Activated naive CD8-positive, alpha-beta T cell treated with anti-CD3 and anti-CD28 coated beads, Interleukin-2, amount 10 ng/mL, durations not matched to agents 7 days and 5 days (primary cell): ENCODE measurements at places on chromosomes 16 and 17. TPM values are rescaled to one million over a fixed set of nuclear protein-coding genes. Genes with fewer than 3 reads are reported as not detected.

DNA sequence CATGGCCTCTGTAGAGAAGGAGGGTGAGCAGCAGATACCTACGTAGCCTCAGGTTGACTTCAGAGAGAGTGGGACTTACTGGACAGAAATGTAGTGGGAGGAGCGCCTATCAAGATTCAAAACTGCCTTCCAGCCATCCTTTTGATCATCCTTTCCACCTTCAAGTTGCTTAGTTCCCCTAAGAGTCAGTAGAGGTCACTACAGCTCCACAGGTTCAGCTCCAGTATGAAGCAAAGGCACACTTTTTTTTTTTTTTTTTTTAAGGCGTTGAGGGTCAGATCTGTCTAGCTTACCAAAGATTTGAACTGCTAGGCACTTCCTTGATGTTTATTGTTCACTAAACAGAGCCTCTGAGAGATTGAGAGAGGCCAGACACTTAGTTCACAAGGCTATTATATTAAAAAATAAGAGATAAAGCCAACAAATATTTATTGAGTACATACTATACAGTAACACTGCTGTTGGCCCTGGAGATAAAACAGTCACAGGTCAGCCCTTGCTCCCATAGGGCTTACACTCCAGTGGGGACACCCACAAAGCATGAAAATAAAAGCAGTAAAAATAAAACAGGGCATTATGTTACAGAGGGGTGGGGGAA lies 3.1 kb downstream of the RNF227 start:
- H3K27ac ChIP-seq = peak overlapping the region; percentile 76
- H3K4me3 ChIP-seq = no peak overlapping the region
- H3K36me3 ChIP-seq = peaks cover 16% of the 10 kb centered on the region
- peaks cover 25% of the 10 kb centered on the region for H3K4me1 ChIP-seq

RANBP10 gene
- total RNA-seq = 23.1 TPM

DNA sequence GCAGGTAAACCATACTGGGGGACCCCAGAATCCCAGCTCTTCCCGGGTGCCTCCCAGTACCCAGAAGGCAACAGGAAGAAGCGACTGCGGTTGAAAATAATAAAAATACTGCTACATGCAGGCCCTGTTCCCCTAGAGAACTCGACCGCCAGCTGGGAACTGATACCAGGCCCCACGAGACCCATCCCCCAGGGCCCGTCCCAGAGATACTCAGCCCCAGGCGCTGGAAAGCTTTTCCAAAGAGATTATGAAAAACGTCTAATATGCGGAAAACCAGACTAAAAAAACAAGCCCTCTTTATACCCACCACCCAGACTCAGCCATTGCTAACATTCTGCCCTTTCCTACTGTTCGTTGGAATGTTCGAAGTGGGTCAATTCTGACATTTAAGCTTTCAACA lies 12.9 kb upstream of the MEAK7 start:
- peak overlapping the region; percentile 64 for H3K4me3 ChIP-seq
- H3K36me3 ChIP-seq = peaks cover 40% of the 10 kb centered on the region
- DNase-seq = no peak
- H3K27ac ChIP-seq = peak overlapping the region; percentile 90

STX4 gene
- total RNA-seq = 82.8 TPM

SEPTIN1 gene
- 293 TPM for total RNA-seq

EME1 gene
- 27.3 TPM for total RNA-seq

GRCh38 chr16:17970816-17971331 lies 365.7 kb downstream of the NPIPA8 start:
- no peak overlapping the region for H3K4me3 ChIP-seq
- peaks cover 3% of the 10 kb centered on the region for H3K27me3 ChIP-seq
- no peaks in the 10 kb centered on the region for H3K36me3 ChIP-seq
- DNase-seq = no peak

GRCh38 chr17:16478649-16479048 lies 13.3 kb downstream of the LRRC75A start:
- DNase-seq = no peak
- H3K27ac ChIP-seq = no peak overlapping the region
- H3K4me3 ChIP-seq = no peak overlapping the region
- H3K27me3 ChIP-seq = no peaks in the 10 kb centered on the region
- H3K36me3 ChIP-seq = no peaks in the 10 kb centered on the region

GRCh38 chr16:88665570-88665969 lies 2.7 kb upstream of the MVD start:
- H3K36me3 ChIP-seq = peaks cover 8% of the 10 kb centered on the region
- no peak overlapping the region for H3K27ac ChIP-seq
- DNase-seq = no peak

SLC6A4 gene
- not detected for total RNA-seq

DNA sequence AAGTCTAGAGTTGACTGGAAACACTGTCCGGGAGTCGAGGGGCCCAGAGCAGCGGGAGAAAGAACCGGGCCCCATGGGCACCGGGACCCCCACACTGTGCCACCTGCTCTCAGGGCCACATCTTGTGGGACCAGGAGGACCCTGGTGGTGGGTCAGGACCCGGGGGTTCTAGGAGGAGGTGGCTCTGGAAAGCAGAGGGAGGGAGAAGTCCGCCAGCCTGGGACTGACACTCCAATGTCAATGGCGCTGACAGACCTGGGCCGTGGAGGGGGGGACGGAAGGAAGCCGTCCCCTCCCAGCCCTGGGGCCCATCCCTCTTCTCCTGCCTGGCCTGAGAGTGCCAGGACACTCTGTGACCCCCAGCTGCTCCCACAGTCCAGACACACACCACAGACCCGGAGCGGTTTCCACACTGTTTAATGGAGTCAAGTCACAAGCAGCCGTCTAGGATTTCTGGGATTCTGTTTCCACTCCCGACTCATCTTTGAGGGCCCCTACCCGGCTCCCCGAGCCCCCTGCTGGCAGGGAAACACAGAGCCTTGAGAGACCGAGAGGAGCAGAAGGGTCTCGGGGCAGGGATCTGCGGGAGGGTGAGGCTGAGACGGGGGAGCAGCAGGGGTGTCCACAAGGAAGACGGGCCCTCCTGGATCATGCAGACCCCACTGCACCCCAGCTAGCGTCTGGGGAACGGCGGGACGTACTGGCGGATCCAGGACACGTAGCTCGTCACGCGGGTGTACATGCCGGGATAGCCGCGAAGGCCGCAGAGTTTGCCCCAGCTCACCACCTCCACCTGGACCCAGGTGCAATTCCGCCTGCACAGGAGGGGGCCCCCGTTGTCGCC lies 23.5 kb upstream of the UBE2I start:
- DNase-seq = no peak
- no peaks in the 10 kb centered on the region for H3K36me3 ChIP-seq
- no peak overlapping the region for H3K4me3 ChIP-seq
- no peak overlapping the region for H3K27ac ChIP-seq
- H3K4me1 ChIP-seq = peaks cover 1% of the 10 kb centered on the region

DNA sequence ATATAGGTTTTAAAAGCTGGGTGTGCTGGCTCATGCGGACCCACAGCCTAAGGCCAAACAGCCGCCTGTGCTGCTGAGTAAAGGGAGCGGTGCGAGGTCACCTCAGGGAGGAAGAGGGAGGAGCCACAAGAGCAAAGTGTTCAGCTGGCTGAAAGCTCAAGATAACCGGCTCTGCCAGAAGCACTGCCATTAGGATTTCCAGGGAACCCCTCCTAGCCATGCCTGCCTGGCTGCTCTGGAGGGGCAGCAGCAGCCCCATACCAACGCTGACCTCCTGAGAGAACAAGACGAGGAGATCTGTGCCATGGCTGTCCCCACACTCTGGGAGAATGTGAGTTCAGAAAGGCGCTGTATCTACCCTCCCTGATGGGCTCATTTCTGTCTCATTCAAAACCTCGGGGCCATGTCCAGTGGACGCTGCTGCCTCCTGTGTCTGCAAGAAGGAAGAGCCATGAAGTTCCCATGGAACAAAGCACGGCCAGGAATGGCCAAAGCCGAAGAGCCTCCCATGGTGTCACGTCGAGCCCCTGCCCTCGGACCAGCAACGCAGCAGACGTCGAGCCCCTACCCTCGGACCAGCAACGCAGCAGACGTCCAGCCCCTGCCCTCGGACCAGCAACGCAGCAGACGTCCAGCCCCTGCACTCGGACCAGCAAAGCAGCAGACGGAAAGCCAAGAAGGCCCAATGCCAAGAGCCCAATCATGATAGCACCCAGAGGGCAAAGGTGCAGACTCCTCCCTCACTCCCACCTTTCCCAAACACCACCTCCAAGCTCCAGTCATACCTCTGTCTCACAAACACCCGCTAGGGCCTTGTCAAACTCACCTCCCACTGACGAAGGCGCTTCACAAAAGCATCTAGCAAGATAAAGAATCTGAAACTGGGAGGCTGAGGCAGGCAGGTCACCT lies 107.0 kb downstream of the ANKRD11 start:
- peak overlapping the region; percentile 70 for H3K4me3 ChIP-seq
- H3K27me3 ChIP-seq = no peaks in the 10 kb centered on the region
- H3K27ac ChIP-seq = peak overlapping the region; percentile 74
- peaks cover 3% of the 10 kb centered on the region for H3K36me3 ChIP-seq
- peaks cover 48% of the 10 kb centered on the region for H3K4me1 ChIP-seq

TMC8 gene
- 340 TPM for total RNA-seq

DNA sequence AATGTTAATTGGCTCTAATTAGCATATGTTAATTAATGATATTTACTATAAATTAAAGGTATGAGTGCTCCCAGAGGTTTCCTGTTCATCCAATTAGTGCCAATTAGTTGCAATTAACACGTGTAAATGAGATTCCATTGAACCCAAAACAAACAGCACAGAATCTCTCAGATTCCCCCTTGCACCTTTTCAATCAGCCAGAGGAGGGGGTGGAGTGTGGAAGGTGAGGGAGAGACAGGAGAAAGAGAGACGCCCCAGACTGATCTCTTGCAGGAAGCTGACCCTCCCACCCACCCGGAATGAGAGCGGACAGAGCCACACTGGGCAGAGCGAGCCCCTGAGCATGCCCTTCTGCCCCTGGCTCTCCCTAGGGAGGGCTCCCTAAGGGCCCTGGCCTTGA lies 24.1 kb upstream of the LHX1 start:
- H3K27me3 ChIP-seq = peaks cover 27% of the 10 kb centered on the region
- no peak overlapping the region for H3K27ac ChIP-seq
- no peak overlapping the region for H3K4me3 ChIP-seq
- no peaks in the 10 kb centered on the region for H3K36me3 ChIP-seq
- no peaks in the 10 kb centered on the region for H3K4me1 ChIP-seq

DNA sequence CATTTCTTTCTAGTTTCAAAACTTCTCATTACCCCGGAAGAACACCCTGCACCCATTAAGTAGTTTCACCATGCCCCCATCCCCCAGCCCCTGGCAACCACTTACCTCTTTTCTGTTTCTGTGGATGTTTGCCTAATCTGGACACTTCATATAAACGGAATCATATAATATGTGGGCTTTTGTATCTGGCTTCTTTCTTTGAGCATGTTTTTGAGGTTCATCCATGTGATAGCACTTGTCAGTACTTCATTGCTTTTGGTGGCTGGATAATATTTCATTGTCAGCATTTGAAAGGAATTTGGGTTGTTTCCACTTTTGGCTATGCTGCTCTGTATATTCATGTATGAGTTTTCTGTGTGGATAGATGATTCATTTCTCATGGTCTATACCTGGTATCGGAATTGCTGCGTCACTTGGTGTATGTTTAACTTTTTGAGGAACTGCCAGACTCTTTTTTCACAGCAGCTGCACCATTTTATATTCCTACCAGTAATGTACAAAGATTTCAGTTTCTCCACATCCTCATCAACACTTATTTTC lies 30.0 kb upstream of the SLC5A10 start:
- H3K36me3 ChIP-seq = peaks cover 36% of the 10 kb centered on the region
- no peak for DNase-seq
- peak overlapping the region; percentile 67 for H3K27ac ChIP-seq
- peaks cover 45% of the 10 kb centered on the region for H3K4me1 ChIP-seq
- H3K27me3 ChIP-seq = no peaks in the 10 kb centered on the region

SOX8 gene
- 0.50 TPM for total RNA-seq

DNA sequence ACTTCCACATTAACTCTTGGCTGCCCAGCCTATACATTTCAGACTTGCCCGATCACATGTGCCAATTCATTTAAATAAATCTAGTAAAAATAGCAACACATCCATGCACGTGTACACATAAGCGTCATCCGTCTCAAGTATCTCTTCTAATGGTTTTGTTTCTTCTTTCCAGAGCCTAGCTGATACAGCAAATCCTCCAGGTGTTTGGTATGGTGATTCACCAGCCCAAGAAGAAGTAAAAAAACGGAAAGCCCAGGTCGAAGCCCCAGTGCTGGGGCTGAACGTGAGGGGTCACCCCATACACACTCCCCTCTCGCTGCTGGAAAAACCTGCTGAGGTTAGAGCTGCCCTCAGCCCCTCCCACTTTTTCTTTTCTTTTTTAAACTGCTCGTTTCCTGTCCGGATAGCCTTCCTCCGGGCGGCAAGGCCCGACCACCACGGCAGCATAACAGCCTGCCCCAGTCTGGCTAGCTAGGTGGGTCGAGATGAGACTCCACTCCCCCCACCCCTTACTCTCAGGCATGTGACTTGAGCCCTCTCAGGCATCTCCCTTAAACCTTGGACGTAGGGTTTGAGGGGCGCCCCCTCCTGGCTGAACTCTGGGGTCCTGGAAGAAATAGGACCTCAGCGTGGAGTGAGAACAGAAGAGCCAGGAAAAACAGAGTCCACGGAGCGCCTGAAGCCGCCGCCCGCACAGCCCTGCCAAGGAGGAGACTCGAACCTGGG lies 13.9 kb upstream of the OR1F1 start:
- no peaks in the 10 kb centered on the region for H3K36me3 ChIP-seq
- H3K4me3 ChIP-seq = peak overlapping the region; percentile 72
- H3K4me1 ChIP-seq = peaks cover 34% of the 10 kb centered on the region
- H3K27ac ChIP-seq = peak overlapping the region; percentile 25

DNA sequence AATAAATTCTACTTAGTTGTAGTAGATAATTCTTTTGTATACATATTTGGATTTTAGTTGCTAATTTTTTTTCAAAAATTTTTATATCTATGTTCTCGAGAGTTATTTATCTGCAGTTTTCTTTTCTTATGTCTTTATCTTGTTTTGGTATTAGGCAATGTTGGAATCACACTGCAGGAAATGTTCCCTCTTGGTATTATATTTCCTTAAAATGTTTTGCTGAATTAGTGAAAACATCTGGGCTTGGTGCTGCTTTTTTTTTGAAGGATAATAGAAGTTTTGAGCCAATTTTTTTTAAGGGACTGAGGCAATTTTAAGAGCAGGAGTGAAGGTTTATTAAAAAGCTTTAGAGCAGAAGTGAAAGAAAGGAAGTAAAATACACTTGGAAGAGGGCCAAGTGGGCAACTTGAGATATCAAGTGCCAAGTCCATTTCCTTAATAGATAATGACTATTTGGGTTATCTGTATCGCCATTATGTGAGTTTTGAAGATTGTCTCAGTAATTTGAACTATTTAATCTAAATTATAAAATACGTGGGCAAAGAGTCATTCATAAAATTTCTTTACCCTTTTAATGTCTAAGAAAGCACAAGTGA lies 1390.1 kb upstream of the CDH8 start:
- H3K27me3 ChIP-seq = no peaks in the 10 kb centered on the region
- H3K36me3 ChIP-seq = no peaks in the 10 kb centered on the region
- no peaks in the 10 kb centered on the region for H3K4me1 ChIP-seq
- DNase-seq = no peak
- no peak overlapping the region for H3K27ac ChIP-seq

- no peak overlapping the region for H3K27ac ChIP-seq
- no peaks in the 10 kb centered on the region for H3K36me3 ChIP-seq
- no peaks in the 10 kb centered on the region for H3K4me1 ChIP-seq
These were observed 19.8 kb downstream of the CA10 start for GRCh38 chr17:52138752-52139151.

GRCh38 chr17:41520821-41521521 lies 2.3 kb upstream of the KRT15 start:
- H3K4me1 ChIP-seq = no peaks in the 10 kb centered on the region
- no peaks in the 10 kb centered on the region for H3K36me3 ChIP-seq
- H3K27ac ChIP-seq = no peak overlapping the region
- no peak for DNase-seq
- peaks cover 4% of the 10 kb centered on the region for H3K27me3 ChIP-seq

TMEM220 gene
- 0.86 TPM for total RNA-seq

PRSS53 gene
- 10.9 TPM for total RNA-seq

- H3K27ac ChIP-seq = peak overlapping the region; percentile 97
- no peaks in the 10 kb centered on the region for H3K27me3 ChIP-seq
- peaks cover 23% of the 10 kb centered on the region for H3K36me3 ChIP-seq
- H3K4me3 ChIP-seq = peak overlapping the region; percentile 87
- H3K4me1 ChIP-seq = peaks cover 30% of the 10 kb centered on the region
These were observed 15.4 kb downstream of the MFSD11 start for GRCh38 chr17:76753061-76753961.
